ENCODE measurements at places on chromosomes 12 and 14. TPM values are rescaled to one million over a fixed set of nuclear protein-coding genes. Genes with fewer than 3 reads are reported as not detected.

GRCh38 chr14:20499881-20500280, 5.5 kb upstream of the RNASE10 start:
- no peaks in the 10 kb centered on the region for H3K27me3 ChIP-seq
- H3K36me3 ChIP-seq = no peaks in the 10 kb centered on the region
- H3K4me3 ChIP-seq = no peak overlapping the region
- no peak for DNase-seq

DNA sequence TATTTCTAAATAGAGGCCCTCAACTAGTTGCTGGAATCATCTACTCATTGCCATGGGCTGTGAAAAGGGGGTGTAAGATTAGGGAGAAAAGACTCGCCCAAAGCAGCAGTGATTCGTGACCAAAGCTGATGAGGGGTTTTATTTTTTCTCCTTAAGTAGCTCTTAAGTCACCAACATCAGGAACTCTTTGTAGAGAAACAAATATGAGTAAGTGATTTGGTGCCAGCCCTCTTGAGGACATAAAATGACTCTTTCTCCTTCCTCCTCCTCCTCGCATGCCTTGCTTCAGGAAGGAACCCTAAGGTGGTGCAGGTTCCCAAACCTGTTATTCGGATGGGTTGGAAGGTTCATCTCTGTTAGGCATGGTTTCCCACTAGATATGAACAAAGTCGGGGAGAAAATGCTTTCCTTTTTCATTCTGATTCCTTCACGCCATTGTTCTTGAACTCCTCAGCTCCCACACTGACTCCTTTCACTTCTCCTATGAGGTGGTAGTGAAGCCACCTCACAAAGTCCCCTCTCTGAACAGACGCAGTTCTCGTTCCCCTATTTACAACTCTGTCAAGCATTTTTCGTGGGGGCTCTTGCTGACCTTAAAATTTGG, 113.4 kb downstream of the ETV6 start:
- no peaks in the 10 kb centered on the region for H3K36me3 ChIP-seq
- DNase-seq = no peak
- H3K4me1 ChIP-seq = no peaks in the 10 kb centered on the region
- no peak overlapping the region for H3K27ac ChIP-seq
- no peak overlapping the region for H3K4me3 ChIP-seq

DNA sequence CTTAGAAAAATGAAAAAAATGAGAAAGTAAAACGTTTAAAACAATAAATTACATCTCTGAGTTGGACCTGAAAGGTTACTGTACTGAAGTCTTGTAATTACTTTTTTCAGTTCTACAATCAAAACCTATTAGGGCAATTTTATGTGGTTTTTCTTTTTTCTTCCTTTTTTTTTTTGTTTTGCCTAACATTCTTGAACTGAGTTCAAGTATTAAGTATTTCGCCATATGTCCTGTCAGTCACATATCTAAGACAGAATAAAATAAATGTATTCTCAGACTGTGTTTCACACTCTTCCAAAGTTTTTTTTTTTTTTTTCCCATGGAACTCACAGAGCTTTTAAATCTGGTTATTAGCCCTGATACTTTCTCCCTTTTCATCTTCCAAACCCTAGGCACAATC, 172.0 kb downstream of the BCAT1 start:
- H3K27ac ChIP-seq = no peak overlapping the region
- no peaks in the 10 kb centered on the region for H3K36me3 ChIP-seq
- no peak overlapping the region for H3K4me3 ChIP-seq
- no peaks in the 10 kb centered on the region for H3K4me1 ChIP-seq
- DNase-seq = no peak
- no peaks in the 10 kb centered on the region for H3K27me3 ChIP-seq

DNA sequence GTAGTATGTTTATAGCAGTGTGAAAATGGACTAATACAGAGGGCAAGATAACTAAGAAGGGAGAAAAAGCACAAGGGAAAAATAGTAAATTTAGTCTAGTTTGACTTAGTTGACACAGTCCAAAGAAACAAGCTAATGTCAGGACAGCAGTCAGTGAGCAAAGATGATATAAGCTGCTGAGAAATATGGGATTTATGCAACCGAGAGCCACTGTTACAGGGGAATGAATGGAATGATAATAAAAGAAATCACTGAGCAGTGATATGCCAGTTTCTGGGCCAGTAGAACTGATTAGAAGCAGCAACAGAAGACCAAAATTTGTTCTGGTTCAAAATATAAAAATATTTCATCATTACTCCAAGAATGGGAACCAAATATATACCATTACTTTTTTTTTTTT, 60.1 kb downstream of the R3HDM2 start:
- no peak overlapping the region for H3K4me3 ChIP-seq
- no peaks in the 10 kb centered on the region for H3K36me3 ChIP-seq
- no peaks in the 10 kb centered on the region for H3K27me3 ChIP-seq
- DNase-seq = no peak

- H3K27me3 ChIP-seq = no peaks in the 10 kb centered on the region
- DNase-seq = no peak
- no peaks in the 10 kb centered on the region for H3K36me3 ChIP-seq
- H3K27ac ChIP-seq = no peak overlapping the region
- H3K4me3 ChIP-seq = no peak overlapping the region
- no peaks in the 10 kb centered on the region for H3K4me1 ChIP-seq
These were observed 123.4 kb downstream of the BICD1 start for GRCh38 chr12:32229971-32230612.

LRRC43 gene
- total RNA-seq = not detected

SSTR1 gene
- not detected for total RNA-seq

FGD6 gene
- total RNA-seq = 18.2 TPM

GALNT8 gene
- total RNA-seq = not detected

RHEBL1 gene
- 2.8 TPM for total RNA-seq

KCNH5 gene
- not detected for total RNA-seq

TRHDE gene
- total RNA-seq = 2.9 TPM

PIK3C2G gene
- total RNA-seq = not detected

TPI1 gene
- 1,068 TPM for total RNA-seq

Data from HCT116 (cell line).